BJ (cell line): ENCODE measurements at places on chromosomes 11 and 22. TPM values are rescaled to one million over a fixed set of nuclear protein-coding genes. Genes with fewer than 3 reads are reported as not detected.

Gene NRIP3
- polyA plus RNA-seq: 4.7 and 7.1 TPM in 2 replicates

- DNase-seq: no peak
Observed at GRCh38 chr11:128964463-128964930, 21.8 kb upstream of the TP53AIP1 start.

- no peak for DNase-seq
Observed at GRCh38 chr11:1531449-1532013, 40.5 kb downstream of the DUSP8 start.

DNA sequence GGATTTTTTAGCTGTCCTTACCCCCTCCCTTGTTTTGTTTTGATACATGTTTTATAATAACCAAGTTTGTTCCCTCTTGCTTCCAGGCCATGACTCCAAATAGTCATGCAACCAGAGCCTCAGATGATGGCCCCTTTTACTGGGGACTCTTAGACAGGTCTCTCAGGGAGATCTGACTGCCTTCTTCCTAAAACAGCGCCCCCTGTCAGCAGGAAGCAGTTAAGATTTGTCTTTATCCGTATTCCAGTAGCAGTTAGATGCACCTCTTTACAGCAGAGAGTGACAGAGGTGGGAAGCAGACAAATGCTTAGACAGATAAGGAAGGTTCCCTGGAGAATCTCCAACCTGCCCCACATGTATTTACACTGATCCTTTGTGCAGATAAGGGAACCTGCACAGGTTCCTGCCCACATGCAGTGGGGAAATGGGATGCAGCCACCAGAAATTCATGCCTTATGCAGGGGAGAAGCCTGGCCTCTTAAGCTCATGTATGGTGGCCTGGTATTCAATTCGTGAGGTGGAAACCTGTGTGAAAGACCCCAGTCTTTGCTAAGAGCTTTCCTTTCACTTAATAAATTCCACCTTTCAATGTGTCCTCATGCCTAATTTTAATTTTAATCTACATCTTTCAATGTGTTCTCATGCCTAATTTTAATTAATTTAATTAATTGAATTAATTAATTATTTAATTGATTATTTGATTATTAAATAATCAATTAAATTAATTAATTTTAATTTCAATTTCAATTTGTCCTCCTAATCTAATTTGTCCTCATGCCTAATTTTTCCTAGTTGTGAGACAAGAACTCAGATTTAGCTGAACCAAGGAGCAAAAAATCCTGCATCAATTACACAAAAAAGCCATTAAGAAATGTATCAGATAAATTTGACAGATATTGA, 11.5 kb upstream of the GLYAT start:
- DNase-seq: no peak

GRCh38 chr22:31987218-31987617, 42.9 kb downstream of the YWHAH start:
- no peak for DNase-seq
